ENCODE measurements at places on chromosomes 2 and 18.

GRCh38 chr2:12674644-12675328, 42.0 kb upstream of the TRIB2 start:
- no peak for DNase-seq

- no peak for DNase-seq
Measured at GRCh38 chr18:39835303-39836030, 2119.6 kb upstream of the PIK3C3 start.

- DNase-seq = no peak
Measured at GRCh38 chr18:59488899-59489298, 129.8 kb upstream of the LMAN1 start.

- DNase-seq = no peak
Measured at GRCh38 chr2:127542231-127542630, 6.7 kb downstream of the MYO7B start.

GRCh38 chr2:29117636-29118303, 2.6 kb downstream of the CLIP4 start:
- no peak for DNase-seq

DNA sequence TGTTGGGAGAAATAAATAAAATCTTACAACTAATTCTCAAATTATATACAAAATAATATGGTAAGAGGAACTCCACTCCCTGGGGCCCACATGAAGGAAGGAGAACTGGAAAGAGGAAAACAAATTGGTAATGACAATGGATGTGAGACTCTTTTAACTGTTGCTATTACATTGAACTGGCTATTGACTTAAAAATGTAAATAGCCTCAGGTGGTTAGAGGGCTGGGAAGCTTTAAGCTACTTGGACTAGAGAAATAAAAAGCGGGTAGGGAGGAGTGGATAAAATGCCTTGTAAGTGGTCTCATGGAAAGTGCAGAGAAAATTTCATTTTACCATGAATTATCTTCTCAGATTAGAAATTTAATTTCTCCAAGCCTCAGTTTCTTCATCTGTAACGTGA, 64.1 kb downstream of the KCNJ3 start:
- no peak for DNase-seq

DNA sequence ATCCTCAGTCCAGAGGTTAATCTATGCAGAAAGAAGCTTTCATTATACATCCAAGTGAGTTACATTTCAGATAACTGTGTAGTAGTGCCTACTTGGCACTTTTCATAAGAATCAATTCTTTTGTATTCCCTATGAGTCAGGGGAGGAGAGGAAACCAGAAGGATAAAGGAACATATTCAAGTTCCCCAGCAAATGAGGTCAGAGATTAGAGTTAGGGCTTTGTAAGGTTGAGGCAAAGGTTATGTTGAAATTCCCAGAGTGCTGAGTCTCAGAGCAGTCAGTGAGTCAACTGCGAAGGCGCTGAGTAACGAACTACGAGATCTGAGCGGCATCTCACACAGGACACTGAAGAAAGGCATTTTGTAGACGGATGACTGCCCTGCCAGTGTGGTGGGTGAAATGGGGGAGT, 25.1 kb upstream of the ME2 start:
- DNase-seq = no peak

GRCh38 chr2:313991-314390, 26.1 kb upstream of the ALKAL2 start:
- no peak for DNase-seq

DNA sequence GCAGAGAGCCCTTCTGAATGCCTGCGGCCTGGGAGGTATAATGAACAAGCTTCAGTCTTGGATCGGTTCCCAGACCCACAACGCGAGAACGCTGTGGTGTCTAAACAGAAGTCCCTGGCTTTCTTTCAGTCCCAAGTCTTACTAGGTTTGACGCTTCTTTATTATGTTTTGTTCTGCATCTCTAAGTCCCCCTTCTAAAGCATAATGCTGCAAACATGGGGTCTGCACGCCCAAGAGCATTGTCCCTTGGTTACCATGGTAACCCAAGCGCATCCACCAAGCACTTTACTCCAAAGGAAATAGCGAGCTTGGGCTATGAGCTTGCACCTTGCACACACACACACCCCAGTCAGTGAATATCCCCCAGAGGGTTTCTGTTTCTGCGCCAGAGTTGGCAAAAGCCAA, 193.7 kb downstream of the INO80D start:
- no peak for DNase-seq

DNA sequence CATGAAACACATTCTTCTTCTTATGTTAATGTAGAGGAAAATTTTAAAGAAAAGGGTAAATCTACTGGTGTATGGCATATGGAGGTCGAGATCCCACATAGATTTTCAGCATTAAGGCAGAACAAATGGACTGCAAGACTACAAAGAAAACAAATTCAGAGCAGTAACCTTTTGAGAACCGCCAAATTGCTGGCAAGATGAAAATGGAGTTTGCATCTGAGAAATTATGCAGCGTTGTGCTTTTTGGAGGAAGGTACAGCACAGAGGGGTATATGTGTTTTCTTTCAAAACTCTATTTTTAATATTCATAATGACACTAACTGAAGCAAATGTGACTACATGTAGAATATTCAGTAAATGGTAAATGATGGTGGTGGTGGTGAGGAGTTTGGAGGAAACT, 59.0 kb upstream of the PARD3B start:
- DNase-seq = no peak

DNA sequence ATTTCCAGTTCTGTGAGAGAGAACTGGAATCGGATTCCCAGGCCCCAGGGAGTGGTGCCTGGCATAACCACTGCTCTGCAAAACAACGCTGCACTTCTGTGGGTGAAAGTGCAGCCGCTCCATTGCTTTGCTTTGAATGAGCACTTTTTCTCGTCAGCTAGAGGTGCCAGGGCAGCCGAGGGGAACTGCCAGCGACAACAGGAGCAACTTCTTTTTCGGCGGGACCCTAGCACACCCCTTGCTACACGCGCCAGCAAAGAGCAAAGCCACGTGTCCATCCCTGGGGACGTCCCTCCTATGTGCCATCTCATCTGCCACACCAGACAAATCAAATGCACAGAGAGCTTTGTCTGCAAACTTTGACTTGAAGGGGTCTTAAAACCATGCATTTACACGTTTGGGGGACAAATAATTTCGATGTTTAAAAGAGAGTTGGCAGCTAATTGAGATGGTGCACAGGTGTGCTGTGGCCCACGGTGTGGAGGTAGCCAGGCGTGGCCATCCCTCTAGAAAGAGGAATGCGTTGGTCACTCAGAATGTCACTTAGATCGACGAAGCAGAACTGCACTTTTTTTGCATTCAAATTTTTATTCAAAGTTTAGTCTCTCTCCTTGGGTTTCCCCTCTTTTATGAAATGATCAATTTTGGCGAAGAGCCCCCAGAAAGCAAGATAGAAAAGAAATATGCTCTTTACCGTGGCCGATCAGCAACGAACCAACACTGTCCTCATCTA, 151.8 kb downstream of the MBP start:
- no peak for DNase-seq

- DNase-seq = no peak
Measured at GRCh38 chr2:117935456-117935855, 78.4 kb downstream of the CCDC93 start.

DNA sequence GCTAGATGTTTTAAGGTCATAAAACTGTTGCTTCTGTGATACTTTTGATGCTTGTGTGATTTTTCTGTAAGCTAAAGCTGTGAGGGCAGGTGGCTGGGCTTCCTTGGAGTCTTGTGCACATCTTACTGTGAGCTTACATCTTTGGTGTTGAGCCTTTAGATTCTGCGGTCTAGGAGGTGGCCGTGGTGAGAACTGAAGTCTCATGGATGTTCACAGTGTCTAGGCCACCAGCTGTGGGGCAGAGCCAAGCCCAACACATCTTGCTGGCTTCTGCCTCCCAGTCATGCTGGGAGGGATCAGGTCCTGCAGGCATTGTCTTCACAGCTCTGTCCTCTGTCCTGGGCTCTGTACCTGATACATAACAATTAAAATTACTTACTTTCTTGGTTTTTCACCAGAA, 219.7 kb upstream of the HS6ST1 start:
- DNase-seq = no peak

DNA sequence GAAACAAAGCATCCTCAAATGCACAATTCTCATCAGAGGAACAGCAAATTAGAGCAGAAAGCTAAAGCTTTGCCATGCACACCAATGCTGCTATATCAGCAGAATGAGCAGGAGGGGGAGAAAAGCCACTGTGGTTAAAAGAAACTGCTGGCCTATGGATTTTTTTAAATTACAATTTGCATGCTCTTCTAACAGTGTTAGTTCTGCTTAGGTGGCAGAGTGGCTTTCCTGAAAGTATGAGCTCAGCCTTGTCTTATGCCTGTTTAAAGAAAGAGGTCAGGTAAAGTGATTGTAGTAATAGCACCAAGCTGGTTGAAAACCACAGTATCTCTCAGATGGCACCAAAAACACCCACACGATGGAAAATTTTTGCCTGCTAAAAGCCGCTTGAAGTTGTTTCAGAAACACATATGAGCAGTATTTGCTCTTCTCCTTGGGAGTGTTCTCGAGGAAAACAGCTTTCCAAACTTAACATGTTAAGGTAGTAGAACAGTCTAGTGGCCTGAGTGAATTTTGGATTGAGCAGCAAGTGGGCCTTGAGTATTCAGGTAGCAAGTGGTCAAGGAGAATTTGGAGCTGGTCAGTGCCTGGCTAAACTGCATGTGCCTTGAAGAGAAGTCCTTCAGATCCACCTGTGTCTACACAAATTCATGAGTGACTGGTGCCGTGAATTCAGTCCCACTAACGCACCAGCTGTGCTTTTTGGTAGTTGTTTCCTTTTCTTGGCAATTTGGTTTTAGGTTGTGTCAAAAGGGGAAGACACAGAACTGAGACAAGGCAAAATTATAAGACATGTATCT, 19.6 kb upstream of the NDUFV2 start:
- DNase-seq = peak; percentile 24

- DNase-seq = no peak
Measured at GRCh38 chr18:13107074-13107473, 111.5 kb upstream of the LDLRAD4 start.

DNA sequence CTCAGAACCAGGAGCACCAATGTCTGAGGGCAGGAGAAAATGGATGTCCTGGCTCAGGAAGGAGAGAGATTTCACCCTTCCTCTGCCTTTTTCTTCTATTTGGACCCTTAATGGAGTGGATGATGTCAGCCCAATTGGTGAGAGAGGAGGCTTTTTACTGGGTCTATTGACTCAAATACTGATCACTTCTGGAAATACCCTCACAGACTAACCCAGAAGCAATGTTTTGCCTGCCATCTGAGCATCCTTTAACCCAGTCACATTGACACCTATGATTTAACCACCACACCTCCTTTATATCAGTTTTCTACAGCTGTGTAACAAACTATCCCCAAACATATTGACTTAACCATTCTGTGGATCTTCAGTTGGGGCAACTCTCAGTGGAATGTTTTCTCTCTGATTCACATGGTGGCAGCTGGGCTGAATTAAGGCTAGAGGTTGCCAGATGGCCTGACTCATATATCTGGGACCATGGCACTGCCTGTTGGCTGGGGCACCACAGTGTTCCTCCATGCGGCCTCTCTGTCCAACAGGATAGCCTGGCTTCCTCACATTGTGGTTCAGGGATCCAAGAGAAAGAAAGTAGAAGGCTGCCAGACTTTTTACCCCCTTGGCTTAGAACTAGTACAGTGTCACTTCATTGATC, 18.2 kb upstream of the MBOAT2 start:
- DNase-seq = no peak

DNA sequence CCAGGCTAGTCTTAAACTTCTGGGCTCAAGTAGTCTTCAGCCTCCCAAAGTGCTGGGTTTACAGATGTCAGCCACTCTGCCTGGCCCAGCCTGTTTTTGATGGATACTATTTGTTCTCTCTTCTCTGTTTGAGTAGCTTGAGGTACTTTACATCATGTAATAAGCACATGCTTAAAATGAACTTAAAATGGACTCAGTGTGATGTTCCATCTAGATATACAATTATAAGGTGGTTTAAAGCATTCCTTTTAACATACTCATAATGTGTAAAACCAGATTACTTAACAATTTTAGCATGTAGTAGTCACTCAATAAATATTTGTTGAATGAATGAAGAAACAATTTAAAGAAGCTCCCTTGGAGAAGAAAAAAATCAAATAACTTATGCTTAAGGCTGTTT, 9.6 kb downstream of the PTPRM start:
- DNase-seq = no peak

DNA sequence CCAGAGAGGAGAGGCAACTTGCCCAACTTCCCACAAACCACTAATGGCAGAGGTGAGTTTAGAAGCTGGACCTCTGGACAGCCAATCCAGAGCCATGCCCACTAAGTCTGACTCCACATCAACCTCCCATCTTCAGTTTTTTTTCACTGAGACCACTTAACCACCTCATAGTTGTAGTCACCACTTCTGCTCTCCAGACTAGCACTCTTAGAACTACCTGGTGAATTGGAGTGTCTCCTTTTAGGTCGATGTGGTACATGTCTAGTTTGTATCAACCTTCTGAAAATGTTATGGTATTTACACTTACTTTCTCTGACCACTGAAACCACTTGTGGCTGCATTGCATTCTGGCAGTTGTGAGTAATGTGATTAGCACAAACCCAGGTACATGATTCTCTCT, 743.6 kb upstream of the FANCL start:
- no peak for DNase-seq

GRCh38 chr2:224221455-224221913, 180.4 kb downstream of the FAM124B start:
- DNase-seq = no peak

GRCh38 chr2:15331787-15332186, 229.3 kb downstream of the NBAS start:
- no peak for DNase-seq

DNA sequence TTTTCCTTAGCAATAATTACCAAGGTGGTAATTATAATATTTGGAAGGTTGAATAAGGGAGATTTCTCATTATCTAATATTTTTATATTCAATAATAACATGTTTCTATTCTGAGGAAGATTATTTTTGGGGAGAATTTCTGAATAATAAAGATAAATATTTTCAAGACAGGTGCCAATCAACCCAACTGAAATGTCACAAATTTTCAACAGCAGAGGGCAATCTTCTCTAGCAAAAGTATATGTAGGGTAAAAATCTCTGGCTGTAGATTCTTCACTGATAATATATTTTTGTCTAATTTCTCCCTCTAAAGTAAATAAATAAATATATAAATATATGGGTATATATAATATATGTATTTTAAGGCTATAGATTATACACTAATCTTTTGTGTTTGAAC, 1187.2 kb upstream of the CRIM1 start:
- no peak for DNase-seq

DNA sequence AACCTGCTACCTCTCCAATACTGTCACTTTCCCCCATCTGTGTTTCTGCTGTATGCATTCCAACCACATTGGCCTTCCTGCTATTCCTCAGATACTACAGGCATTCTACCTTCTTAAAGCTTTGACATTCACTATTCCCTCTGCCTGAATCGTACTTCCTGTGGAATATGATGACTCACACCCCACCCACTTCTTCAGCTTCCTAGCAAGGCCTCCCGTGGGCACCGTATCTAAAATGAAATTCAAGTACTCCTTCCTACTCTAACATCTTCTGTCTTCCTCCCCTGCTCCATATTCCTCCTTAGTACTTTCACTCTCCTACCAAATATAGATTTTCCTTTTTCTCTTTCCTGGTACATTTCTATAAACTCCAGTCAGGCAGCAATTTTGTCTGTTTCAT, 710.4 kb downstream of the RNF144A start:
- no peak for DNase-seq

Data from activated gamma-delta T cell treated with anti-CD3 and anti-CD28 coated beads, Interleukin-2, amount 50 U/mL, for 16 hours (primary cell).